ENCODE measurements at places on chromosomes 3 and 15.

DNA sequence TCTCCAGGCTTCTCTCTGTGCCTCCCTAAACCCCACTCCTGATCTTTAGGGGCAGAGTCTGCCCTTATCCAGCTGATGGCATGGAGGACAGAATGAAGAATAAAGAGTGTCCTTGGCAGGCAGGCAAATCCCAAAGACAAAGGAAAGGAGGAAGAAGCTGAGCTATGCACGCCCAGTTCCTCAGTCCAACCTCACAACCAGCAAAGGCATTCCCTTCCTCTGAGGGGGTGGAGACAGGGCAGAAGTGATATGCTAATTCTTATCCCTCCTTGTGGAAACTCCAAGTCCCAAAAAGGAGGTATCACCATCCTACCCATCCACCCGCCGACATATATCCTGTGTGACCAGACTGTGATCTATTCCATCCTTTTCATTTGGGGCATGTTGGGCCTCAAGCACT lies 10.5 kb upstream of the CCDC54 start:
- DNase-seq = no peak

- DNase-seq = no peak
Measured at GRCh38 chr3:58062472-58062871, 54.2 kb downstream of the FLNB start.

DNA sequence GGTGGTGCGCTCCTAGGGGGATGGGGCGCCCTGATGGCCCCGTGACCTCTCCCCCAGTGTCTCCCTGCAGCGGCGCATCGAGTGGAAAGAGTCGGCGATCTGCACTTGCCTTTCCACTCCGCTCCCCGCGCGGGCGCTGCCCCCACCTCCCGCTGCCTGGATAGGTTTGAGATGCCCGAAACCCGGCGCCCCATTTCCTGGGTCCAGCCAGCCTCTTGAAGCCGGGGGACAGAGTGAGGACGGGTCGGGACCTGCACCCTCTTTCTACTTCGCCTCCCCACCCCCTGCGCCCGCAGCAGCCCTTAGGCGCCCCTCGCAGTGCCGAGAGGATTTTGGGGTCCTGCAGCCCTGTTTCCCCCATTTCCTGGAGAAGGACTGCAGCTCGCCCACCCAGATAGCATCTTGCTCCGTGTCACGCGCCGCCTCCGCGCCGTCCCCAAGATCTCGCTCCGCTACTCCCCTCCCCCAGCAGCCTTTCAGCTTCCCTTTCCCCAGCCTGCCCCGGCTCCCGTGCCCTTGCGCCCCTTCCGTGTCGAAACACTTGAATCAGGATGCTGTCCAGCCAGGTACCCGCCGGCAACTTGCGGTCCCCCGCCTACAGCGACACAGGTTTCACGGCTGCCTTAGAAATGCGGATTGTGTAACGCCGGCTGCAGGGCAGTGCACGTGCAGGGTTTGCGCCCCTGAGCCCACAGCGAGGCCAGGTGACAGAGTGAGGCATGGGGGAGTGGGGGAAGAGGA lies 519 bp downstream of the ABHD6 start:
- DNase-seq = peak; percentile 64

DNA sequence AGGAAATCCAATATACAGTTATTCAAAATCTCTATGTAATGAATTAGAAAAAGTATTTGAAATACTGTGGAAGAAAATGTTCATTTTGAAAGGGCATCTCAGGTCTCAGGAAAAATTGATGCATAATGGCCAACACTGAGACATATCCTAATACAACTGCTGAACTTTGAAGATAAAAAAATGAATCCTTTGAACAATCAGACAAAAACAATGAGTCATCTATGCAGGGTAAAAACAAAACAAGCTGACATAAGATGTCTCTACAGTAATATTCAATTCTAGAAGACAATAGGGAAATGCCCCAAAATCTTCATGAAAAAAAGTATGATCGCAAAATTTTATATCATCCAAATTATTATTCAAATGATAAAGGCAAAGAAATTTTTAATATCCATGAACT lies 34.0 kb upstream of the ZNF280D start:
- DNase-seq = no peak

DNA sequence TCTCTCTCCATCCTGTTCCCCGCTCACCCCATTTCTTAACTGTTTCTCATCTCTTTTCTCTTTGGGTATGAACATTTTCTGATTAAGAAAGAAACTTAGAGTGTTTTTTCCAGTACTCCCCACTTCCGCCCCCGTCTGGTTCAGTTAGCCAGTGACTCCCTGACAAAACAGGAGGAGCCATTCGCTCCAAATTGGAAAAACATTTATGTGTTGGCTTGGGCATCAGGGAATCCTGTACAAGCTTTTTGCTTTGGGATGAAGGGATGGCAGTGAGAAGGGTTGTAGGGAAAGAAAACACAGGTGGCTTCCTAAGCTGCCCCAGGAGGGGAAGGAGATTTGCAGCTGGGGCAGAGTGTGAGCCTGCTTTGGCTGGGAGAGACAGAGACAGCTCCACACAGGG lies 47.0 kb downstream of the BOC start:
- DNase-seq = peak; percentile 16

- no peak for DNase-seq
Measured at GRCh38 chr3:108117241-108117775, 26.5 kb upstream of the CD47 start.

GRCh38 chr3:135918600-135918999 lies 46.9 kb upstream of the PPP2R3A start:
- DNase-seq = no peak

GRCh38 chr15:101129851-101130380 lies 121.9 kb downstream of the CHSY1 start:
- DNase-seq = no peak

GRCh38 chr3:189227249-189227648 lies 55.5 kb downstream of the TPRG1 start:
- no peak for DNase-seq

GRCh38 chr3:13091898-13092611 lies 18.8 kb upstream of the IQSEC1 start:
- DNase-seq = peak; percentile 85

DNA sequence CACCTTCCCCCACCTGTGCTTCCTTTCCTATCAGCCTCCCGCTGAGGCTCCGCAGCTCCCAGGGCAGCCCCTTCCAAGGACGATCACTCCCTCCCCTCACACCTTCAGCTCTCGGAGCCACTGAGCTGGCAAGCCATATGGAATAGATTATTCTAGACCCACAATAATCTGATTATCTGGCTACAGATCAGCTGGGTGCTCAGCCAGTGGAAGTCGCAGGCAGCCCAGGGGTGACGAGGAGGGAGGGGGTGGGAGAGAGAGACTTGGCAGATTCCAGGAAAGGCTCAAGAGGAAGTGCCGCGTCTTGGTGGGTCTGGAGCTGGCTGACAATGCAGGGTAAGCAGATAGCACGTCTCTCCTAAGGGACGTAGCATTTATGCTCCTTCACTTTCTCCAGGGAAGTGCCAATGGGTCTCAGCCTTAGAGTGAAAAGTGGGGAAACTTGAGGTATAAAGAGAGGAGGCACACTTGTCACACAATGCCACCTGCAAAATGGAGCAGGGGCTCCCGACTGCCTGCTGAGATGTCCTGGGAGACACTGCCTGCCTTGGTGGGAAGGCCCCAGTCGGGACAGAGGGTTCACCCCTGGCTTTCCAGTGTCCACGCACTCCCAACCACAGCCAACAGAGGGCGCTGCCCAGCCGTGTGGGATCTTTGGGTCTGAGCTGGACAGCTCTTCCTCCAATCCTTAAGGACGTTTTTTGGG lies 9.4 kb upstream of the MESP1 start:
- peak; percentile 87 for DNase-seq

DNA sequence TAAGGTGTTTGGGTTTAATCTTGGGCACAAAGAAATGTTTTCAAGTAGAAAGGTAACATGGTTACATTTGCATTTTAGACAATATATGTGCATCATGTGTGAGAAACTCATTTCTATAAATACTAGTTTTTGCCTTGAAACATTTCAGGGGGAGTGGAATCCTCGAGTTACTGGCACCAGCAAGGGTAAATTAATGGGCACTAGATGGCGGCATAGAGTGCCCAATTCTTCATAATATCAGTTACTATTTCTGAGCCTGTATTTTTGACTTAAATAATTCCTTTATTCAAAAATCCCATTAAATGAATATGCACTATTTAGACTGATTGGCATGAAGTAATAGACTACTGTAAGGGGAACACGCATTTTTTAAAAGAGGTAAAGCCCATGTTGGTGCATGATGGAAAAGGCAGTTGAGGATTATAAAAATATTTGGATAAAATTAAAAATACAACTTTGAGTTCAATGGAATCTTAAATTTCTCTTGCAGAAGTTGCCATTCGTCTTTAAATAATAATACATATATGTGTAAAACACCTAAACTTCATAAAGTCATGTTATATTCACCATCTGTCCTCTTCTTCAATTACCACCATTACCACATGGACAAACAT lies 106.3 kb downstream of the ZBTB20 start:
- peak; percentile 27 for DNase-seq

DNA sequence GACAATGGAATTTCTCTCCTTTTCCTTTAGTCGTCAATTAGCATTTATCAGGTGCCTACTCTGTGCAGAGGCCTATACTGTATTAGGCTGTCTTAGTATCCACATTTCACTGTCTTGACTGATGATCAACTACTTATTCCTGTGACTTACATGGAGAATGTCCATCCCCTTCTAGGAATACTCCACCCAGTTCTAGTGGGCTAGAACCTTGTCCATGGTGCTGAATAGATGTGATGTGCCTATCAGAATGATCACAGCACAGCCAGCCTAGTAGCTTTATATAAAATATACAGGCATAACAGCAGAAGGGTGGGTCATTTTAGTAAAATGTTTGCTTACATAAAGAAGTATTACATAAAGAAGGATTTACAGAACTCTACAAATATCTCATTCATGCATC lies 621.4 kb downstream of the PDCD6IP start:
- DNase-seq = no peak

GRCh38 chr3:52682016-52682415 lies 3.7 kb downstream of the PBRM1 start:
- DNase-seq = peak; percentile 50

- peak; percentile 70 for DNase-seq
Measured at GRCh38 chr15:88894819-88895767, at the start of gene HAPLN3. Gene HAPLN3 (minus strand): TSS chr15:88895544. CDS start chr15:88887298, 8,246 bp downstream.

DNA sequence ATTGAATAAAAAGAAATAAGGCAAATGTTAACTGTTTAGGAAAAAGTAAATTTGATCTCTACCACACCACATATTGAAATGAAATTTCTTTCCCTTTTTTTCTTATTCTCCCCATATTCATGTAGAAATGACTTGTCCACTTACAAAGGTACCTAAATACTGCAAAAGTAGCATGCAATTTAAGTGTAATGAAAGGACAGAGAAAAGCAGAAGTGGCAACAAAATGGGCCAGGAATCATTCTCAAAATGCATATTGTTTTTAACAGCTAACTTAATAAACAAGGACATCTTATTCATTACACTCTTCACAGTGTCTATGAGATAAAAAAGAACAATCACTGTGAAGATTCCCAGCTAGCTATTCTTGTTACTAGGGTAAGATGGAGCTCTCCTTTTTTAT lies 40.6 kb upstream of the FGF7 start:
- no peak for DNase-seq

DNA sequence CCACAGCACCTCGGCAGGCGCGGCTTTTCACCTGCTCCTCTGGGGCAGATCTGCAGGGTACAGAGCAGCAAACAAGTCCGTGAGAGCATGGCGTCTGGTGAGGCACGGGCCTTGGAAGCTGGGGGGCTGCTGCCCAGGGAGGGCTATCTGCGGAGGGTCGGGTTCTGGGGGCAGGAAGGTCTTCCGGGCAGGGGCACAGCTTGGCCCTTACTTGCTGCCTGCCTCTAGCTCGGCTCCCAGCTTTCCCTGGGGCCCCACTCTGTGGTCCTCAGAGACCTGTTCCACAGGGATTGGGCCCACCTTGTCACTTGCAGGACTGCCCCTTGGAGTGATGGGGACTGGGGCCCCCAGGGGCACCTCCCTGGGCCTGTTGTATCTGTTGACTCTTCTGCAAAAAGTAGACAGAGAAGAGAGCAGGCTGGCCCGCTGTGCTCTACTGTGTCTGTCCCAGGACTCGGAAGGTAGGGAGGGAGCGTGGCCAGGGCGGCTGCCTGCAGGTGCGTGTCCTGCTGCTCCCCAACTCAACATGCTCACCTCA lies 84.1 kb downstream of the TBC1D2B start:
- DNase-seq = no peak

- DNase-seq = no peak
Measured at GRCh38 chr3:16289144-16289889, 24.3 kb downstream of the OXNAD1 start.

GRCh38 chr3:33173103-33173502 lies 45.5 kb downstream of the SUSD5 start:
- no peak for DNase-seq

DNA sequence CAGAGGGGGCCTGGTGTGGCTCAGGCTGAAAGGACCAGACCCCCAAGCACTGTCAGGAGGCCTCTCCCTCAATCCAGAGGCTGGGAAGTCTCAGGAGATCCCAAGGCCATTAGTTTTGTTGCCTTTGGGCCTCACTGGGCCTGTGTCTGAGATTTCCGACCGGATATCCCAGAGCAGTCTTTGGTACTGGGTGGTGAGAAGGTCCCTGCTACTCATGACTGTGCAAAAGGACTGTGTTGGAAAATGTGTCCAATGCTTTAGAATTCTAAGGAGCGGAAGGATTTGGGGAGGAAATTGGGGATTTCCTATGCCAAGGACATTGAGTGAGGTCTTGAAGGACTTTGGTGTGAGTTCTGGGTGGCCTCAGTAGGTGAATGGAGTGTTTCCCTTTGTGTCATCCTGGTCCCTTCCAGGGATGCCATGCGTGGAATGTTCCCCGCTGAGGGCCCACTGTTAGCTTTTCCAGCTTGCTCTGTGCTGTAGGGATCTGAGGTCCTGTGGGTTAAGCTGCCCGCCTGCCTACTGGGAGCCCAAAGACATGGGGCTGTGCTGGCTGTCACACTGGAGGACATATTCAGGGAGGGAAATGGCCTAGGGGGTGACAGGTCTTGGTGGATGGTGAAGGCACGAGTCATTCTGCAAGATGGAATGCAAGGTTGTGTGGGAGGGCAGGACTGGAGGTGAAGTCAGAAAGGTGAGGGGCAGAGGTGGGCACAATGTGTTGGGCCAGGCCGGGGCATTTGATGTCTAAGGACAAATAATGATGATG lies 16.4 kb downstream of the SMAD6 start:
- DNase-seq = no peak

DNA sequence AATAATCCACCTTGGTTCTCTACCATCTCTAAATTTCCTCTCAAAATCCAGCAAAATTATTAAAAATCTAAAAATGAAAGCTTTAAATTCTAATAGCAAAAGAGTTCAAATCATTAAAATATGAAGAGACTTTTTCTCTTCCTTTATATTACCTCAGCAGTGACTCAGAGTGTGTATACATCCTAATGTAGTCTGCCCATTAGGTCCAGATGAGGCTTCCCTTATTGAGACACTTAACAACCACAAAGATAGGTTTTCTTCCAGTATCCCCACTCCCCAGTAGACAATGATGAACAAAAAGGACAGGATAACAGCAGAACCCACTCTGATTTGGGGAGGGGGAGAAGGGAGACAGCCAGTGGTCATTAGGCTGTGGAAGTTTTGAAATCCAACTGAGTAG lies 61.5 kb upstream of the DCBLD2 start:
- DNase-seq = no peak

DNA sequence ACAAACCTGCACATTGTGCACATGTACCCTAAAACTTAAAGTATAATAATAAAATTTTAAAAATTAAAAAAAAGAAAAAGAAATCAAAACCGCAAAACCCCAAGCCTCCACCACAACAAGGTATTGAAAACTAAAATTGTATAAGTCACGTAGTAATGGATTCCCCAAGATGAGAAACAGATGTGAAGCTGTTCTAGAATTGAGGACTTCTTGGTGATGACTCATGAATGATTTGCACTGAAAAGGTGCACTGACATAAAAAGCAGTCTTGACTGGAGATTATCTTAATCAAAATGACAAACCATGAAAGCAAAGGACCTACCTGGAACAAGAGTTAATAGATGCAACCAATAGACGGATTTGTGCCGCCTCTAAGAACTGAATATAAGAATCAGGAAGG lies 225.8 kb downstream of the MYRIP start:
- DNase-seq = no peak

All from activated CD4-positive, alpha-beta T cell treated with anti-CD3 and anti-CD28 coated beads, Interleukin-2, amount 50 U/mL, for 48 hours (primary cell).